ENCODE measurements at places on chromosomes 5 and 9. TPM values are rescaled to one million over a fixed set of nuclear protein-coding genes. Genes with fewer than 3 reads are reported as not detected.
A peak's percentile ranks its signal among the peaks of the same experiment; 100 is the strongest.

- DNase-seq, result peak; percentile 36
These were observed 181.7 kb upstream of the SLC30A5 start for GRCh38 chr5:68911840-68912690.

- no peak for DNase-seq
These were observed 2.2 kb upstream of the CIZ1 start for GRCh38 chr9:128193469-128194096.

DNA sequence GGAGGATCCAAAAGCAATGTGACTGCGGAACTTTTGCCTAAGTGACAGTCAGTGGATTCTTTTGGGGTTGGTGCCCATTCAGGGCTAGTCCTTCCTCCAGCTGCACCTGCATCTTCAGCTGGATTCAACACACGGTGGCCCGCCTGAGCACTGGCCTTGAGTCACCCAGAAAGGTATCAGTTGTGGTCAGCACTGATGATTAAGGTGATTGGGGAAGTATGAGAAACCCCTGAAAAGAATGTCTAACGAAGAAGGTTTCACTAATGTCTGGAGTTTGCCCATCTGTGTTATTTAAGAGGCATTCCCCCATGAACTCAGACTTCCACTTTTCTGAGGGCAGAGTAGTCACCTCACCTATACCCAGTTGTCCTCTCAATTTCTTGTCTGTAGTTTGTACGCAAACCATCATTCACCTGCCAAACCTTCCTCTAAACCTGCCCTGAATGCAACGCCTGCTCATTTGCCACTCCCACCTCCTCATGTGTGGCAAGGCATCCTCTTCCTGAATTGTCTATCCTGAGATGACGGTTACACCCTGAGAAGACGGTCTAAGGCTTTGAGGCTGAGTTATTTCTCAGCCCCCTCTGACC lies 27.2 kb downstream of the CSF2 start:
- no peak for DNase-seq

DMRT3 gene
- total RNA-seq, result not detected

HTR4 gene
- total RNA-seq, result not detected

DNA sequence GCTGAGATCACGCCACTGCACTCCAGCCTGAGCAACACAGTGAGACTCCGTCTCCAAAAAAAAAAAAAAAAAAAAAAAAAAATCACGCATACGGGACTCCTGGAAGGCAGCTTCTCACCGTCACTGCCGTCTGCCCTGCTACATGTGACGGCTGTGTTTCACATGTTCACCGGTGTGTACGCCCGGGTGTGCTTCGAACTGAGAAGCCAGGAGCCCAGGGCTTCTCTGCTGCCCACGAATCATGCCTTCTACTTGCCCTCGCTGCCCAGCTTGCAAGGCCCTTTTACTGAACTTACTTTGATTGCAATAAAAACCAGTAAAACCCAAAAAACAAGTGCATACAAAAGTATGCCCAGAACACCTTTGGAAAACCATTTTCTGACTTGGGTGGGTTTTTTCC lies 5.8 kb upstream of the NKD2 start:
- DNase-seq, result no peak

ASTN2 gene
- 1.6 TPM for total RNA-seq

HMCN2 gene
- total RNA-seq, result 0.24 TPM

GRCh38 chr9:5670079-5670478 lies 41.2 kb downstream of the RIC1 start:
- DNase-seq, result no peak

DBH gene
- total RNA-seq, result not detected

OR1J2 gene
- total RNA-seq, result not detected

DNA sequence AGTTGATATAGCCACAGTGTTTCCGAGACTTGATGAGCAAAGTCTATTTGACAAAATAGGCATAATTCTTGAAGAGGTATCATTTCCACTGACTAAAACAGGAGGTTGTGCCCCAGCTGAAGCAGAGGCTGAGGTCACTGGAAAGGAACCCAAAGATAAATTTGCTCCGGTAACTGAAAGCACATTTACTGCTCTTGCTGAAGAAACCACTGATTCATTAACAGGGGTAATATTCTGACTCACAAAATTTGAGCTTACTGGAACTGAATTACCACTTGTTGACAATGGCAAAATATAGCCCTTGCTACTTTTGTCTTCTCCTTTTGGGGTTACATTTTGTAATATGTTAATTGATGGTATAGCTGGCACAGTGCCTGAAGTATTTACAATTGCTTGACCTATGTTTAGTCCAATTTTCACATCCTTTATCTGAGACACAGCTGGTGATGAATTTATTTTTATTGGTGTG lies 30.2 kb downstream of the MLANA start:
- DNase-seq, result no peak

HSD17B4 gene
- 140 TPM for total RNA-seq

DNA sequence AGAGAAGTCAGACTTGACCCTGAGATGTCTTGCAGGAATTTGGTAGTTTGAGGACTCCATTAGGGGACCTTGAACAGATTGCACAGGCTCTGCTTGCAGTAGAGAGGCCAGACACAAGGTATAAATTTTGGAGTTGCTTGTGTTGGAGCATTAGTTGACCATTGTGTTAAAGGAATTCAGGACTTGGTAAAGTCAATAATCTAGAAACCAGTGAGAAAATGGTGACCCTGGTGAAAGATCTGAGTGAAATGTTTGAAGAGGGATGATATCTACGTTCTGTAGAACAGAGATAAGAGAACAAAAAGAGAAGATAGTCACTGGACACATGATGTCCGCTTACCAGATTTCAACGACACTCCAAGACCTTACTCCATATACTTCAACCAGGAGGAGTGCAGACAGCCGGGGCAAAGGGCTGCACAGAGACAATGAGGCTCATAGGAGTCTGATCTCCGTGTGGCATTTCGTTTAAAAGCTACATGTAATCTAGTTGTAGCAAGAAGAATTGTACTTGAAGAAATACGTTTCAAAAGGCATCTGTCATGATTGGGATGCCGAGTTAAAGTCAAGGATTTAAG lies 13.2 kb downstream of the DNAJC25 start:
- no peak for DNase-seq

DNA sequence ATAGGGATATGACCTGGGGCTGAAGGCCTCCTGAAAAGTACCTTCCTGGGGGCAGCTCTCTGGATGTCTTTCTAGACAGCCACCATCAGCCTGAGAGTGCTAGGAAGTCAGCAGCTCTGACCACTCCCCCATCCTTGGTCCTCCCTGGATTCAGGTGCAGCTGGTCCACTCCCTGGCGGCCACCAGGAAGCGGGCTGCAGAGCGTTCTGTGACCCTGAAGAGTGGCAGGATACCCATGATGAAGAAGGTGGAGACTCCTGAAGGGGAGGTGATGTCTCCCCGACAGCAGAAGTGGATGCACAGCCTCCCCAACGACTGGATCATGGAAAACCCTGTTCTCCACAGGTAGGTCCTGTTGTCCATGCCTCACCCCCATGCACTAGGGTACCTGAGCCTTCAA lies 1.8 kb downstream of the CCDC180 start:
- DNase-seq, result no peak

- DNase-seq, result no peak
These were observed 12.9 kb upstream of the AOPEP start for GRCh38 chr9:94713436-94714215.

- DNase-seq, result peak; percentile 17
These were observed 42.4 kb upstream of the ZBED3 start for GRCh38 chr5:77129391-77129990.

DNA sequence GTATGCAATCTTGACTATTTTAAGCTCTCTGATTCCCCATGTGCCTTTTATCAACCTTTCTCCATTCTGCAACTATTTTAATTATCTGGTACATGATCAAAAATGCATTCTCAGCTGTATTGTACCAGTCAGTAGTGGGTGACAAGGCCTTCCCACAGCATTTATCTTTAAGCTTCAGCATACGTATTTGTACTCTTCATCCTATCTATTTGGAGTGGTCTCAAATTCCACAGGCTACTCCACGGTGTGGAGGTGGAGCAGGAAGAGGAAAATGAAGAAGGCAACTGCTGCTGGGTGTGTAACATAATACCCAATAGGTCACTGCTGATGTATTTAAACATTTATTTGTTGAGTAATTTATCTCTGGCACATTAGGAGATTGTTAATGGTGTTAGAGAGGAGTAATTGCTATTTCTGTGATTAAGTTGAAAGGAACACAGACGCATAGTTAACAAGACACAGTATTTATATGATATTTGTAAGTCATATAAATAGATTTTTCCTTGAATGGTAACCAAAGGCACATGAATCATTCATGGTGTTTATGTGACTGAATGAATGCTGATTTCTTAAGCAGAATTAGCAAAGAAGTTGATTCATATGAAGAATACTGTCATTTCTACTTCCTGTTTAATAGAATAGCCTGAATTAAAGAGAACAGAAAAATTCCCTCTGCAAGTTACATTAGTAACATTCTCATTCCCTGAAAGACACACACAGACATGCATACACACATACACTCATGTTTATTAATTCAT lies 153.8 kb upstream of the NR3C1 start:
- no peak for DNase-seq

DNA sequence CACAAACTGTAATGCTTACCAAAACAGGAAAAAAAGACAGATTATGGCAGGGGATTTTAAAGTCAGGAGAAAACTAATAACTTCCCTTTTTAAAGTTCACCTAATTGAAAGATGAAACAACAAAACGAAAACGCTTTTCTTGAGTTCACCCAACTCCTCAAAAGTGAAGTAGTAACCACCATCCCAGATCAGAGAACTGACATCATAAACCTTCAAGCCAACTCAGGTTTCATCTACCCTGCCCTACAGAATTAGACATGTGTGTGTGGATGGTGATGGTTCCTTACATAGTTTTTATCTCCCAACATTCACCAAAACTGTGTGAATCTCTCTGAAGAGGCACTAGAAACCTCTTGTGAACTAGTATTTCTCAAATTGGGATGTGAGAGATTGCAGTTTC lies 195.2 kb upstream of the PTGER4 start:
- no peak for DNase-seq

DNA sequence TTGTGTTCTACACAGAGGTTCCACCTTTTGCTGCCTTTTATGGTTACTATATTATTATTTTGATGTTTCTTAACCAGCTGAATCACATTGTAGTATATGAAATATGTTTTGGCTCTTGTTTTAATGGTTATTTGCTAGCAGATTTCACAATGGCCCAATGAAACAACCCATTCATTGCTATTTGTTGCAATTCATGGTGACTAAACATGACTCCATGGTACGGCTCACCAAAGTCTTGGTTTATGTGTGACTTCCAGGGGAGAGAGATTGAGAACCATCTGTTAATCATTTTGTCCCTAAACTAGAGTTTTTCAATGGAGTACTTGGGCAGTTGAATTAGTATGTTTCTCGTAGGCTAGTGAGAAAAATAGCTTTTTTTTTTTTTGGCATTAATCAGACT lies 108.4 kb downstream of the GHR start:
- no peak for DNase-seq

DNA sequence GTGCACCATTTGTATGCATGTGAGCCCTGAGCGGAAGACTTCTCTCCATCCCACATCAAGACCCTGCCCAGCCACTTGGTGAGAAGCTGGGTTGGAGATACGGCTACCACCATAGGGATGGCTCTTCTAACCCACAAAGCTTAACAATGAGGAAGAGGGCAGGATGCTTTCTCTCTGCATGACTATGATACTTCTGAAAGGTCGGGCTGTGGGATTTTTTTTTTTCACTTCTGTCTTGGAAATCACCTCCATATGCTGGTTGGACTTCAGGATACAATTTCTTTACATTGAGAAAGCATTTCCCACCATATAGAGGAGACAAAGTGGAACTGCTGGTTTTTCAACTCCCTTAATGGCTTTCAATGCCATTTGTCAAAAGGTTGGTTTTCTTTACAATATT lies 30.5 kb downstream of the ZNF366 start:
- DNase-seq, result no peak

ANKRD55 gene
- 2.1 TPM for total RNA-seq

NAIF1 gene
- 9.7 TPM for total RNA-seq

SPINK13 gene
- not detected for total RNA-seq

NIPAL4 gene
- not detected for total RNA-seq

DNA sequence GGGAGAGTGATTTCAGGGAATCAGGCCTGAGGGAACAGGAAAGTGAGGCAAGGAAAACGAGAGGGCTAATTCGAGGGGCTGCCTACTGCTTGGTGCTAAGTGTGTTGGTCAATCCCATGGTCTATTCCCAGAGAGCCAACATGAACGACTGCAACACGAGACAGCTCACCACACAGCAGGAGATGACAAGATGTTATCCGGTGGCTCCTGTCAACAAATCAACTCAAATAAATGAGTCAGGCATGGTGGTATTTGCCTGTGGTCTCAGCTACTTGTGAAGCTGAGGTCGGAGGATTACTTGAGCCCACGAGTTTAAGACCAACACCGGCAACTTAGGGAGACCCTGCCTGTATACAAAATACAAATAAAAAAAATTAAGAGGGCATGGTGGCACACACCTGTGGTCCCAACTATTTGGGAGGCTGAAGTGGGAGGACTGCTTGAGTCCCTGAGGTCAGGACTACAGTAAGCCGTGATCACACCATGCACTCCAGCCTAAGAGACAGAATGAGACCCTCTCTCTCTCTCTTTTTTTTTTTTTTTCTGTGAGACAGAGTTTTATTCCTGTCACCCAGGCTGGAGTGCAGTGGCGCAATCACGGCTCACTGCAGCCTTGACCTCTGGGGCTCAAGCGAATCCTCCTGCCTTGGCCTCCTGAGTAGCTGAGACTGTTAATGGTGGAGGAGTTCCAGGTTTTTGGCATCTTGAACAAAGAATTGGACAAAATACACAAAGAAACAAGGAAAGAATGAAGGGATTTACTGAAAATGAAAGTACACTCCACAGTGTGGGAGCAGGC lies 9.0 kb upstream of the FAF2 start:
- peak; percentile 49 for DNase-seq

GRCh38 chr5:26553079-26553478 lies 485.3 kb downstream of the CDH9 start:
- no peak for DNase-seq

GRCh38 chr5:132083071-132083678 lies 9.6 kb downstream of the CSF2 start:
- no peak for DNase-seq

CCDC192 gene
- not detected for total RNA-seq

PCDHGA11 gene
- total RNA-seq, result 10.3 TPM

GRCh38 chr5:60992871-60993270 lies 47.9 kb downstream of the NDUFAF2 start:
- no peak for DNase-seq

GRCh38 chr5:97102010-97102470 lies 40.4 kb downstream of the LIX1 start:
- DNase-seq, result no peak

LCN10 gene
- not detected for total RNA-seq

ARHGEF39 gene
- 6.5 TPM for total RNA-seq

- peak; percentile 24 for DNase-seq
These were observed 11.5 kb downstream of the SARDH start for GRCh38 chr9:133726401-133727276.

DNA sequence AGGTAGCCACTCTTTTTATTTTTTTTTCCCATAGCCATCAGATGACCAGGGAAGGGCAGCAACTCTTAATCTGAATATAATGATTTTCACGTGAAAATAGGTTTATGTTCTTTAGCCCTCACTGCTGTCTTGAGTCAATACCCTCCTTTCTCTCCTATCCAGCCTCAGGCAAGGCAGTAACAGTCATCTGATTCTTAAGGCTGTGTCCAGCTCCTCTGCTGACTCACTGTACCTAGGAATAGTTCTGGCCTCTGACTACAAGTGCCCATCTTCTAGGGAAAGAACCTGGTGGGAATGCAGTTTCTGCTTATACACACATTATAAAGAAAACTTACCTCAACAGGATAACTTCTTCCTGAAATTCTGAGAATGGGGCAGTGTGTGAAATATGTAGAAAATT lies 30.7 kb downstream of the DHX29 start:
- no peak for DNase-seq

GRCh38 chr9:4590430-4591122 lies 71.5 kb upstream of the PLPP6 start:
- no peak for DNase-seq

TAS2R1 gene
- not detected for total RNA-seq
